ENCODE measurements at places on chromosomes 3 and 15. TPM values are rescaled to one million over a fixed set of nuclear protein-coding genes. Genes with fewer than 3 reads are reported as not detected.

- DNase-seq, result no peak
These were observed 7.7 kb downstream of the NT5DC2 start for GRCh38 chr3:52525680-52526561.

- DNase-seq, result peak; percentile 81
These were observed 12.4 kb downstream of the XXYLT1 start for GRCh38 chr3:195258449-195259153.

- no peak for DNase-seq
These were observed 87.5 kb upstream of the GOLGA6B start for GRCh38 chr15:72566973-72567372.

GRCh38 chr3:88267441-88267840, 117.7 kb downstream of the C3orf38 start:
- no peak for DNase-seq

DNA sequence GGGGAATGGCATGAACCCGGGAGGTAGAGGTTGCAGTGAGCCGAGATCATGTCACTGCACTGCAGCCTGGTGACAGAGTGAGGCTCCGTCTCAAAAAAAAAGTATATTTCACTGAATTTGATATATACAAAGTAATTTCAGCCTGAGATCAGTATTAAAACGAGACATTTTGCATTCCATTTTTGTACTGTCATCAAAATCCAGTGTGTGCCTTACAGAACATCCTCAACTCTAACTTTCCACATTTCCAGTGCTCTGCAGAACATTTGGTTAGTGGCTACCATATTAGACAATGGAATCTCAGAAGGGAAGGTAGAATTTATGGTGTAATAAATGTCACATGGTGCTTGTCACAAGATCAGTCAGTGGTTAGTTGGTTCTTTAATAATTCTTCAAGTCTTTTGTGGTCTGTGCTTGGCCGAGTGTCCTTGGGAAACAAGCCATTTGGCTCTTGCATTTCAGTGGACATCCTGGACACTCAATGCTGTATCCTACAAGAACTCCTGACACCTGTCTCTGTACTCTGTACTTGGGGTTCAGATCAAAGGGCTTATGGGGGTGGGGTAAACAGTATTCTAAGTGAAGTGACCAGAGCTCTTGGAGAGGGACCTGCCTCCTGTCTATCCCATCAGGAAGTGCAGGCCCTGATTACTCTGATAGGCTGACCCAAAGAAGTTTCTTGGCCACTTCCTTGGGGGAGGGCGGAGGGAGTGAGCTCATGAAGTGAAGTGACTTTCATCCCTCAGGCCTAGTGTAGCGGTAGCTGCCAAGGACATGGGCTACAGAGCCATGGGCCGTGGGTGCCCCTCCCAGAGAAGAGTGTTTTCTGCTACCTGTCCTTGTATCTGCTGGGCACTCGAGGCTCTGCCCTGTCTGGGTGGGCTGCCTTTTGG, 3.7 kb downstream of the ACVR2B start:
- no peak for DNase-seq

DNA sequence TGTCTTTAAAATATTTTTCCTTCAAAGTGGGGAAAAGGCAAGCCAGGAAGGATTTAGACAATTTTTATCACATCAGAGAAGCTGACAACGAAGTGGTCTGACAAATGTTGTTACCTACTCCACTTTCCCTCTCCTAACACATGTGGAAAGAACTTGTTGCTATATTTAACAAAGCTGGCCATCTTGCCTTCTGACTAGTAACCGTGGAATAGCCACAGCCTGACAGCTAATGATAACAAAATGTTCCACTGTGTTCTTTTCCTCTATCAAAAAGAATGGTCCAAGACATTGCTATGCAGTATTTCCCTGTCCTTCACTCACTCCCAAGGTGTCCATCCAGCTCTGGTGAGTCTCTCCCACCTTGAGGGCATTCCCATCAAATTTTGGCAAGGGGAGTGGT, 481.4 kb upstream of the THBS1 start:
- no peak for DNase-seq

- DNase-seq, result peak; percentile 31
These were observed 767 bp downstream of the EPM2AIP1 start for GRCh38 chr3:36991923-36992805.

DNA sequence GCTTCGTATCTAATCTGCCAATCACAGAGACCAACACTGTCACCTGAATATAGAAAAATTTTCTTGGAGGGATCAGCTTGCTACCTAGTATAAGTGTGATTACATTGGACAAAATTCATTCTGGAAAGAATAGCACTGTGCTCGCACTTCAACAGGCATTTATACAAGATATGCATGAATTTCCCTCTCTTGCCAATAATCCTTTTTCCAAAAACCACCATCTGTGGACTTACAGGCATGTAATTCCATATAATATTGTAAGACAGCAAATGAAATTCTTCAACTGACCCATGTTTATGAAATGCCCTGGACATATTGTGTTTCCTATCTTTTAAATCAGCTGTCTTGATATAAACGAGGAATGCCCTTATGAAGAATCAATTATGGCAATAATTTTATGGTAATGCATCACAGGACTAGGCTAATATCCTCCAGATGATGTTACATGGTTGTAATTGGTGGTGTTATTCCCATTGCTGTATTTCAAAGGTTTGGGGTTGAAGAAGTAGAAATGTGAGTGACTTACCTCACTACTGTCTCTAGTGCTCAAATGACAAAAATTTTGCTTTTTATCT, 861.4 kb upstream of the NECTIN3 start:
- DNase-seq, result no peak

- no peak for DNase-seq
These were observed 36.9 kb downstream of the AKAP13 start for GRCh38 chr15:85417276-85417675.

DNA sequence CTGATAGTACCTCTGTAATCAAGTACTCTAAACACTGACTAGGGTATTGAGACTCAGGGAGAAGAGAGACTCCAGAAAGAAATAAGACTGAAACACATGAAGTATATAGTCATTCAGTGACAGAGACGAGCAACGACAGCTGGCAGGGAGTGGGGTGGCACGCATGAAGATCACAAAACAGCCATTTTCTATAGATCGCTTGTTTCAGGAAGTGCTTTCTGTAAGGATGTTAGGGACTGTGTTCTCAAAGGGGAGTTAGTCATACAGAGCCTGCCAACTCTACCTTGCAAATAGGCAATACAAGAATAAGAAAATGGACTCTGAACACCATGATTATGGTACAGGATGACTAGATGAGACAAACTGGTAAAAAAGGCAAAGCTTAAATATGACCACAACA, 139.5 kb downstream of the TBL1XR1 start:
- peak; percentile 58 for DNase-seq

DNA sequence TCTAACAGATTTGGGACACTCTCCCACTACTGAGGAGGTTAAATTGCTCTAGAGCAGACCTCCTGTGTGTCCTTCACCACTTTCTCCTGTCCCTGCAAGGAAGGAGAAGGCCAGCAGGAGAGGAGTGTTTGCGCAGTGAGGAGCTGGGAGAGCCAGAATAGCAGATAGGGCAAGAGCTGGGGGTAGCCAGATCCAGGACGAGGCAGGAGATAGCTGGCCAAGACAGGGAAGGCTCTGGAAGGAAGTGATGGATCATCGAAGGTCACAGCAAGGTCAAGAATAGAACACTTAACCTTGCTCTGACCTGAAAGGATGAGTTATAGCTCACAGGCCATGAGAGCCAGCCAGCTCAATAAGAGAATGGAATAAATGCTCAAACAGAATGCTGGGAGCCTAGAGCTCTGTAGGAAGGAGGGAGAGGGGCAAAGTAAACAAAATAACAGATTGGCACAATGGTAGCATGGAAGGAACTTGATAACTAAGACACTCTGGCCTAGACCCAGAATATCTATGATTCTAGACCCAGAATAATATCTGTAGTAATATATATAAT, 37.5 kb upstream of the FSIP1 start:
- no peak for DNase-seq

GRCh38 chr3:125103406-125103805, 47.6 kb upstream of the HEG1 start:
- no peak for DNase-seq

DNA sequence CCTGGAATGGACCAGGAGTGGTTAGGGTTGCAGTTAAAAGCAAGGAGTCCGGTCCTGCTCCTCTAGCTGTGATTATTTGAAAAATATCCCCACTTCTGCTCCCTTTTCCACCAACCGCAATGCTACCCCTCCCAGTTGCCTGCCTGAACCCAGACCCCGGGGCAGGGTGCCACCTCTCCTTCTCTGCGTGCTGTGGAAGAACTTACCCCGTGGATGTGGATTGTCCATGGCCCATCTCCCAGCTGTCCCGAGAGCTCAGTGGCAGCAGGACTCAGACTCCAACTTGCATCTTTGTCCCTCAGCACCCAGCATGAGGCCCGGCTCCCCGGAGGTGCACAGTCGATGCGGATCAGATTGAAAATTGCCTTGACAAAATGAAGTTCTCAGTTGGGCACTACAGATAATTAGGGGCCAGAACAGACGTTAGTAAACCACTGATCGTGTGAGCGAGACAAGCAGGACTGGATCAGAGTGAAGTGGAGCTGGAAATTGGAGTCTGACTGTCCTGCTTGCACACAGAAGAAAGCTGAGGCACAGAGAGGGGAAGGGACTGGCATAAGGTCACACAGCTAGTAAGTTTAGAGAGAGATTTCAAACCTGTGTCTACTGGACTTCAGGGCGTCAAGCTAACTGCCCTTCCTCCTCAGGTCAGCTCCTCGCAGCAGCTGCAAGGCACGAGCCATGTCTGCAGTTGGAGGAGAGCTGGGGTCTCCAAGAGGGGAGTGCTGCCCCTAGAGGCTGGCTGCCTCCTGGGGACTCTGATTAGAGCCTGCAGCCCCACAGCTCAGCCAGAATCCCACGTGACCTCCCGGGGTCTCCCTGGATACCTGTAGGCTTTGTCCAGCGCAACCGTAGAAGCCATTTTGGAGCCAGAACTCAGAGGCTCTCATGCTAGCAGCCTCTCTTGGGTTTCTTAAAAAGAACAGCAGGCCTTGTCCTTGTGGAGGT, 14.7 kb downstream of the SLC6A1 start:
- no peak for DNase-seq

DNA sequence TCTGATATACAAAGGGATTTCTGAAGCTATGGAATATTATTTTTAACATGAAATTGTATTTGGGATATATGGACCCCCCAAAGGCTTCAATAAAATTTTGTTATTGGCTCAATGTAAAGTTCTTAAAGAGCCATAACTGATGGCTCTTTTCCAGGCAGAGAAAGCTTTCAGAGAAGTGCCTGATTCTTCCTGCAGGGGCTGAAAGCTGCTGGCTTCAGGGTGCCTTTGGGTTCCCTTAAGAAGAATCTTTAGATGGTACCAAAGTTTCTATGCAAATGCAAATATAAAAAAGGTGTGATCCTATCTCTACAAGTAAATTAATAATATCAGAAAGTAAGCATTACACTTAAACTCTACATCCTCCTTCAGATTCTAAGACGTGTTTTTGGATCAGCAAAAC, 72.6 kb downstream of the NR2F2 start:
- DNase-seq, result no peak

DNA sequence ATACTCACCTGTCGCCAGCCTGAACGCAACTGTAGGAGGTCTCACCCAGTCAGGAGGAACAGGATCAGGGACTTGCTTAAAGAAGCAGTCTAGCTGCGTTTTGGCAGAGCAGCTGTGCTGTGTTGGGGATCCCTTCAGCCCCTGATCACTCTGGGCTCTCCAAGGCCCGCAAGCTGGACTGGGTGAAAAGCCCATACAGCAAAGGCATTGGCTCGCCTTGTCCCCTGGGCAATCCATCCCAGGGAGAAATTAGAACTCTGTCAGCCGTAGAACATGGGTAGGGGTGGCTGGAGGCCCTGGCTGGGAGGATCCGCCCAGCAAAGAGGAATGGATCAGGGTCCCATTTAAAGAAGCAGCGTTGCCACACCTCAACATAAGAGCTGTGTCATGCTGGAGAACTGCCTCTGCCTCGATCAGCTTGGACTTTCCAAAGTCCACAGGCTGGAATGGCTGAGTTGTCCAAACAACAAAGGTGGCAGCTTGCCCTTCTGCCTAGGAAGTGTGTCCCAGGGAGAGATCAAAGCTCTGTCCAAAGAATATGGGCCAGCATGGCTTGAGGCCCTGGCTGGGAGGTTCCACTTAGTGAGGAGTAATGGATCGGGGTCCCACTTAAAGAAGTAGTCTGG, 9.1 kb downstream of the OR5H2 start:
- no peak for DNase-seq

GRCh38 chr3:36944641-36945270, at the start of gene TRANK1:
TRANK1 (minus strand) TSS chr3:36945054; CDS start chr3:36944809, 245 bp downstream.
- peak; percentile 82 for DNase-seq

- no peak for DNase-seq
These were observed 77.4 kb upstream of the PCSK6 start for GRCh38 chr15:101566748-101567488.

- DNase-seq, result no peak
These were observed 82.8 kb upstream of the TNIK start for GRCh38 chr3:171542976-171543375.

- no peak for DNase-seq
These were observed 2.0 kb upstream of the TWF2 start for GRCh38 chr3:52240886-52241370.

DNA sequence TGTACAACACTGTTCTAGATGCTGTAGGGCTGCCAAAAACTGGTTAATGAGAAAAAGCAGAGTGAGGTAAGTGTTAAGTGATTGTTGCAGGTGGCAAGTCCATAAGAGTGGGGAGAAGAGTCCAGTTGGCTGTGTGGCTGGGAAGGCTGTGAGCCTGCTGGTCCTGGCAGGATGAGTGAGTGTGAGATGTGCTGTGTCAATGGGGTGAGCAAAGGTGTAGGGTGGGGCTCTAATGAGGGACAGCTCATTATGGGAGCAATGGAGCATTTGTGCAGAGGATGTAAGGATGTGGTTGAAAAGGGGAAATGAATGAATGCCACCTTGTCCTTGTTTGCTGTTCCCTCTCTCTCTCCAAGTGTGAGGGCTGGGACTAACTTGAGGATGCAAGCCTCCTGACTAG, 145.3 kb upstream of the ROPN1 start:
- DNase-seq, result no peak

- peak; percentile 57 for DNase-seq
These were observed 21.7 kb downstream of the CSNK1G1 start for GRCh38 chr15:64333986-64334929.

- DNase-seq, result no peak
These were observed 18.4 kb downstream of the ATR start for GRCh38 chr3:142560118-142560517.

DNA sequence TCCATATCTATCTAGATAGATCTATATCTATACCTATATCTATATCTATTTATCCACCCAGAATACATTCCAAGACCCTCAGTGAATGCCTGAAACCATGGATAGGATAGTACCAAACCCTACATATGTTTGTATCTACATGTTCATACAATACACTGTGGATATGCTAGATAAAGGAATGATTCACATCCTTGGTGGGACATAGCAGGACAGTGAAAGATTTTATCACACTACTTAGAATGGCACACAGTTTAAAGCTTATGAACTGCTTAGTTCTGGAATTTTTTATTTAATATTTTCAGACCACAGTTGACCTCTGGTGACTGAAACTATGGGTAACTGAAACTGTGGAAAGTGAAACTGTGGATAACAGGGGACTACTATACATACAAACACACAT, 198.8 kb upstream of the TTC14 start:
- no peak for DNase-seq

RAD51 gene
- 86.8 TPM for total RNA-seq

ERICH6 gene
- total RNA-seq, result not detected

PLA2G4E gene
- not detected for total RNA-seq

LRTM1 gene
- not detected for total RNA-seq

ATP13A5 gene
- not detected for total RNA-seq

EPHB3 gene
- not detected for total RNA-seq

CCDC14 gene
- total RNA-seq, result 106 TPM

APOD gene
- not detected for total RNA-seq

SPINK8 gene
- total RNA-seq, result not detected

SLC12A1 gene
- not detected for total RNA-seq

UACA gene
- total RNA-seq, result not detected

SPSB4 gene
- not detected for total RNA-seq

All from OCI-LY7 (cell line).